PC-3 (cell line): ENCODE measurements at places on chromosomes 7 and 10. TPM values are rescaled to one million over a fixed set of nuclear protein-coding genes. Genes with fewer than 3 reads are reported as not detected.

Gene PTF1A
- total RNA-seq, result not detected in 2 replicates

Gene CH25H
- total RNA-seq, result not detected in 2 replicates

Gene MYOZ1
- total RNA-seq, result 0.17 TPM in 1 of 2 replicates, not detected in the other

Gene MMRN2
- 1.9 and 6.7 TPM in 2 replicates for total RNA-seq

Gene SPAG6
- total RNA-seq, result 0.04 and 0.12 TPM in 2 replicates

Gene PNLIPRP3
- total RNA-seq, result not detected in 2 replicates

- no peak for DNase-seq
Measured at GRCh38 chr10:13953371-13953770, 366.6 kb downstream of the PRPF18 start.

DNA sequence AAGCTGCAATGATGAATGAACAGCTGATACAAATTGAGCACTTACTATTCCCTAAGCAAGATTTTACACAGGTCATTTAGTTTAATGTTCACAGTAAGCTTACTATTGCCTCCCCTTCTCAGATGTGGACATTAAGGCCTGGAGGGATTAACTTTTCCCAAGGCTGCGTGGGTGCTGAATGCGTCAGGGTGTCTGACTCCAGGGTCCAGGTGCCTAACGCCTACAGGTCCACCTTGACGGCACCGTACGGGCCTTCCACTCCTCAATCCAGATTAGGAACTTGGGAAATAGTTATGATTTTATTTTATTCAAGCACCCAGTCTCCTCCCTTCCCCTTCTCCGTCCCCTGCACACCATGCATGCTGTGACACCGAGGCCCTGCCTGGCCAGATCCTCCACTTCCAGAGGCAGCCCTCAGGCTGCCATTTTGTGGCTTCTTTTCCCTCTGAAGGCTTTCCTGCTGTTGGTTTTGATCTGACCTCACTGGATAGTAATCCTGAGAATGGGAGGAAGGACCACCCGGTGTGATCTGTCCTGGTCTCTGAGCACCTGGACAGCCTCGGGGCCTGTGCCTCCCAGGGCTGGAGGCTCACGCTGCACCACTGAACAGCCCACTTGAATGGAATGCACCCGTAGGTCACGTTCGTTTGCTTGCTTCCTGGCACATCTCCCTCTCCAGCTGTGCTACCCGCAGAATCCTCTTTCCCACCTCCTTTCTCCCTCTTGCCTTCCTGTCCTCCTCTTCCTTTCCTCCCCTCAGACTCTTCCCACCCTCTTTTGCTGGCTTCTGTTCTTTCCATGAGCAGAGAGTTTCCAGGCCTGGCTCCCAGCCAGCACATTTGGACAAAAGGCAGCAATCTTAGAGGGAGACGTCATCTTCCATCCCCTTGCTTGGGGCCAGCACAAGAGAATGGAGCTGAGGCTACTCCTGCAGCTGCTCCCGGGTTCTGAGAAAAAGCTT, 14.4 kb downstream of the DENND2A start:
- peak; percentile 94 for DNase-seq

- no peak for DNase-seq
Measured at GRCh38 chr7:140375892-140376730, 22.2 kb downstream of the SLC37A3 start.

GRCh38 chr7:26413007-26413691, 121.5 kb downstream of the SNX10 start:
- peak; percentile 20 for DNase-seq

DNA sequence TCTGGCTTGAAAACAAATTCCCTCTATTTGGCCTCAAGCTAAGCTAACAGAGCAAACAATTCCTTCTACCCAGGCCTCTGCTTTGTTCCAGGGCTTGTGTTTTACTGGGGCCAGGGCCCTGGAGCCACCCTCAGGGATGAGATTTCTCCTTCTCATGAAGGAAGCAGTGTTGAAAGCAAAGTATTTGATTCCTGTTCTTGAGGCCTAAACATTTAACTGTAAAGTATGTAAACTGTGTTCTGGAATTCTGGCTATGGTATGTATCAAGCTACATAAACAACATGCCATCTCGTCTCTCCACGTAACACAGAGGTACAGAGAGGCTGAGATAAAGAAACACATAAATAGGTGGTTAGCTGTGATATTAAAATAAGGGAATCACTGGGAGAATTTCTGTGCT, 81.8 kb downstream of the HERPUD2 start:
- DNase-seq, result no peak

DNA sequence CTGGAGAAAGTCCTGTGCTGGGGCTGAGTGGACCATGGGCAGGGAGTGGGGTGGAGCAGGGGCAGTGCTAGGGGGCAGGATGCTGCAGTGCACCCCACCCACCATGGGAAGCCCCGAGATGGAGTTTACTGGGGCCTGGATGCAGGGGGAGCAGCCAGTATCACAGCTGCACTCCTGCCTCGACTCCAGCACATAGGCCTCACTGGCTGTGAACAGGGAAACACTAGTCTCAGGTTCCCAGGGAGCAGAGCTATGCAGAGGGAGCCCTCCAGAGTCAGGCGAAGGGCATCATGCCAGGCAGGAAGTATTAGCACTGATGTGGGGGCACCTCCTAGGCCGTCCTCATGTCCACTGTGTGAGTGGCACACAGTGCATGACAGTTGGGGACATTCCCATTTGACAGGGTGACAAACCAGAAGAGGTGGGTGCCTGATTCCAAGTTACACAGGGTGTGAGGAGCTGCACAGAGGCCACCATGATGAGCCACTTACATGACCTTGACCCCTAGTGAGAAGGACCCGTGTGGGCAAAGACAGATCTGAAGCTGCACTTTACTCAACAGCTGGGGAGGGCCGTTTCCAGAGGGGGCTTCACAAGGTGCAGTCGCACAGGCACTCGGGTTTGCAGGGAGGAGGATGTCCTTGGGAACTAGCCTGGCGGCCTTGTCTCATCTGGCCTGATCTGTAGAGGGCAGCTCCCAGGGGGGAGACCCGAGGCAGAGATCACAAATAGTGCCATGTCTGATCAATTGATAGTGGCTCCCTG, 69.9 kb upstream of the LRRC4 start:
- no peak for DNase-seq

GRCh38 chr10:43692051-43692825, 43.6 kb upstream of the ZNF32 start:
- no peak for DNase-seq

DNA sequence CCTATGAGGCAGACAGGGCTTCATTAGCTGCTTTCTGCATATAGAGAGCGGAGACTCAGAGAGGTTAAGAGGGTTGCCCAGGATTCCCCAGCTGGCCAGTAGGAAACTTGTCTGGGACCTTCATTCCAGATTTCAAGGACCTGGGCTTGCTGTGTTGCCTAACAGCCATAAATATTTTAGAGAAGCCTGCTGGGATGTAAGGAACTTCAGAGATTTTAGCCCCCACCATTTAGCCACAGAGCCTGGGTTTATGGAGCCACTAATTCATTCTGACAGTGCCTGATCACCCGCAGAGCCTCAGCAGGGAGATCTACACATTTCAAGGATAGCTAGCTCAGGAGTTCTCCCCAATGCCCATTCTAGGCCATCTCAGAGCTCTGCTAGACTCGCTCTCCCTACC, 56.6 kb upstream of the TRUB1 start:
- DNase-seq, result no peak

- DNase-seq, result peak; percentile 68
Measured at GRCh38 chr7:43439631-43440401, 143.1 kb upstream of the STK17A start.

DNA sequence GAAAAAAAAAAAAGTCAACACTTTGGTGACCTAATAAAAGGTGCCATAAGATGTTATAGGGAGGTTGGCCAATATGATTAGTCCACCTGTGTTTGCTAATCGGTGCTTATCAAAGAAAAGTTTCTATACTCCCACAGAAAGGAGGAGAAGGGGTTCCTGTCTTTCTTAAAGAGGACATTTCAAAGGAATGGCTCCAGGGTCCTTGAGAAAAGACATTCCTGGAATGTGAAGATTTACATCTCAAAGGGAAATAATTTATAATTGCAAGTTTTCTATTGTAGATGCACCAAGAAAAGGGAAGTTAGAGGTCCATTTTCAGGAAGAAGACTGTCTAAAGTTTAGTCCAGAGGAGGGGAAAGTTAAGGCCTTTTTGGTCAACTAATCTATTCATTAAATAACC, 715.3 kb downstream of the NXPH1 start:
- DNase-seq, result no peak

- DNase-seq, result no peak
Measured at GRCh38 chr7:144534196-144534595, 130.7 kb upstream of the NOBOX start.

DNA sequence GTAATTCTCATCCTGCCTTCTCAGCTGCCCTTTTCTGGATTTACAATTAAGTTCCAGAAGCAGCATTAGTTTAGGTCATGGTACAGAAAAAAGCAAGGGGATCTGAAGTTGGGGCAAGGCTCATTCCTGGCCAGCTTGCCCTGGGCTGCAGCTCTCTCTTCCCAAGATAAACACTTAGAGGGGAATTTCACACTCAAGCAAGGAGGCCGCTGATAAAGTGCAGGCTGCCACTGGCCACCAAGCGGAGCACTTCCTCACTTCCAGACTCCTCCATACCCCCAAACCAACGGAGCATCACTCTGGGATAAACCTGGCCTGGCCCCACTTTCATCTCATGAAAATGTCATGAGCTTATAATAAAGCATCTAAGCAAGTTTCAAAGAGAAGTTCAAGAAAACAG, 445.5 kb upstream of the MKI67 start:
- no peak for DNase-seq

DNA sequence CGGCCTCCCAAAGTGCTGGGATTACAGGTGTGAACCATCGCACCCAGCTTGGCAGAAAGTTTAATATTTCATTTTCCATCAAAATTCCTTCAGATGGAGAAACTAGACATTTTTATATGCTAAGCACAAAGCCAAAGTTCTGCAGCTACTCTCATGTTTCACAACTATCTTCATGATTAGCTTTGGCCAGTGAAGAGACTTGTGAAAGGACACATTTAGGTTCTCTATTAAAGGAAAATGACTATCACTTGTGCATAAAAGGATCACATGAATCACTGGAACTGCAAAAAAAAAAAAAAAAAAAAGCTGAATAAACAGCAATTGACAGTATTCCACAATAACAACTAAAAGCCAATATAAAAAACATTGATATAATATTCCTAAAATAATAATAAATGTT, 16.2 kb downstream of the FGFBP3 start:
- no peak for DNase-seq

- DNase-seq, result no peak
Measured at GRCh38 chr7:106747804-106748203, 86.8 kb upstream of the CCDC71L start.

- DNase-seq, result peak; percentile 79
Measured at GRCh38 chr10:35925493-35925892, 283.4 kb upstream of the FZD8 start.

DNA sequence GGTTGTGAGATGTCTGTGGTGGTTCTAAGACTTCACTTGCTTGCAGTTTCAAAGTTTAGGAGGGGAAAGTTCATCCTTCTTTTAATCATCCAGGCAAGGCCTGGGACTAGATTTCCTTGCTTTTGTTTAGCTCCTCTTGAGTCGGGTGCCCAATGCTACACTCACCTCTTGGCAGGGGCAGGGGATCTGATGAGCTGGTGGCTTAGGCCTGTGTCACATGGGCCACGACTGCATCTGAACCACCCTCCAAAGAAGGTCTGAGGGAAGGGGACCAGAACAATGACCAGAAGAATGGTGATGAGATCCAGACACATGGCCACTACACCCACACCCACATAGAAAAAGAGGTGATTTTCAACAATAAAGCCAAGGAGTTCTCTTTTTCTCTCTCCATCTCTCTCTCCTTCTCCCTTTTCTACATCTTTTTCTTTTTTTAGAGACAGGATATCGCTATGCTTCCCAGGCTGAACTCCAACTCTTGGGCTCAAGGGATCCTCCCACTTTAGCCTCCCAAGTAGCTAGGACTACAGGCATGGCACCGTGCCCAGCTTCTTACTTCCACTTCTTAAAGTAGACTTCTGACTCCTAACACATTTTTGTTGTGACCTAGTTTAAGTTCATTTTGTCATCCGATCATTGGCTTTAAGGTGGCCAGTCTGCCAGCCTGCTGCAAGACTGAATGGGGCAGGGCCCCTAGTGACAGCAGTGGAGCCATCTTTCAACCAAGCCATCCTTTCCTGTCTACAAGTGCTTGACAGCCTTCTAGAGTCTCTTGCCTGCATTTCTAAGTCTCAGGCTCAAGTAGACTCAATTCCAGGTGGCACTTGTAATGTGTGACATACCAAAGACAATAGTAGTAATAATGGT, 350.9 kb downstream of the RNLS start:
- DNase-seq, result no peak

DNA sequence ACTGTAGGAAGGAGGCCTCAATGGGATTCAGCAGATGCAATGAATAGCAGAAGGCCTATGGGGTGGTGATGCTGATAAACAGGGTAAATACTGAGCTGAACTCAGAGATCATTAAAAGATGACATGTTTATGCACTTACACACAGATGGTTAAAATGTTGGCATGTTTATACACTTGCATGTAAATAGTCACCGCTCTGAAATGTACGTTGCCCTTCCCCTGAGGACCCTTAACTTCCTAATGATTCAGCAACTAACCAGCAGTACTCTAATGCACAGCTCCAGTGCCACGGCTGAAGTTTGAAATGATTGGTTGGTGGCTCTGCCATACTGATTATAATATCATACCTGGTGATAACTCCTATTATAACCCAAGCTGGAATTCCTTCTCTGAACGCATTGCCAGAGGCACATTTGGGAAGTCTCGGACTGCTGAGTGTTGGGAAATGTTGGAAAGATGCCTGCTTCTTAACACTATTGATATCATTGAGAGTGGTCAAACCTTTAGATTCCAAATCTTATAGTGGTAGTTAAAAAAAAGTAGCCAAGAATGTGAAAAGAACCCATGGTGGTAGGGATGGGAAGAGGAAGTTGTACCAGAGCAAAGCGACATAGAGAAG, 3.7 kb upstream of the CAV1 start:
- DNase-seq, result peak; percentile 83

DNA sequence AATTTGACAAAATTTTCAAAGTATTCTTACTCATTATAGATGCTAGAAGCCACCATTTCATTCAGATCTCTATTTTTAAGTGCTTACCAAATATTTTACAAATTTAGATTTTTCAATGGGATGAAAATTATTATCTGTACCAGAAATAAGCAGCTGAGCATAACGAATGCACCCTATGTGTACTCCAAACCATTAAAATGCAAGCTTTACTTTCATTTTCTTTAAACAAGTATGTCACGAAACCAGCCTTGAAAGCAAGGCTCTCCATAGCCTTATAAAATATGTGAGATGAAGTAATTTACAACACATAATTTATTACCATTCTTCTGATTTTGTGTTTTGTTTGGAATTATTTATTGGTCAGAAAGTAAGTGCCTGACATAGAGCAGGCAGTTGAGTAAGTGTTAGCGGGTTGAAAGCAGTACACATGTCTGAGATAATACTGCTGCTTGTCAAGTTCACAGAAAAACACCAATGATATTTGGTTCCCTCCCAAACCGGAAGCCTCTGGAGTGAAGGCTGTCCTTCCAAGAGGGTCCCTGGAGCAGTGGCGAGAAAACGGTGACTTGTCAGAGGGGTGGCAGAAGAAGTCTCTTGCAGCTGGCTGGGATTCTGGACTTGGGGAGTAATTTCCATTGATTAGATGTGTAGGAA, 322.7 kb upstream of the PFKP start:
- no peak for DNase-seq

DNA sequence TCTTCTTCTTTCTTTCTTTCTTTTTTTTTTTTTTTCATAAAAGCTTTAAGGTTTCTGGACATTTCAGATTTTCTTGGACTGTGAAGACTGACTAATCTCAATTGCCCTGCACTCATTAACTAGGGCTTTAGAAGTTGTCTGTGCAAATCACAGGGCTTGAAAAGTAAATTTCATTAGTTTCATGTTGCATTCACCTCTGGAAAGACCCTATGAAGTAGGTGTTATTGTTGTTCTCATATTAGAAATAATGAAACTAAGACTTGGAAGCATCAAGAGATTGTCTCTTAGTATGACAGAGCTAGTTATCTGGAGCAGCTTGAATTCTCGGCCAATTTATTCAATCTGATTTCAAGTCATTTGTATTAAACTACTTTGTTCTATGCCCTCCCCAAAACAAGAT, 28.2 kb upstream of the SEMA3D start:
- DNase-seq, result no peak
